A549 treated with GW870086 at 1 μM for 4 hours (cell line): ENCODE measurements at places on chromosomes 2 and 18. TPM values are rescaled to one million over a fixed set of nuclear protein-coding genes. Genes with fewer than 3 reads are reported as not detected.

The ASB18 gene
- 0.03 TPM in 1 of 5 replicates, not detected in the others for total RNA-seq

The BARD1 gene
- total RNA-seq = 5.1 to 7.6 TPM (median 5.8 TPM) in 5 replicates

The LCT gene
- total RNA-seq = 0.02 to 0.07 TPM (median 0.03 TPM) in 5 replicates

The LGALSL gene
- 11.1 to 13.7 TPM (median 11.9 TPM) in 5 replicates for total RNA-seq

The STAMBP gene
- total RNA-seq = 43.9 to 53.1 TPM (median 50.0 TPM) in 5 replicates

The CFC1 gene
- total RNA-seq = 0.09 TPM in 1 of 5 replicates, not detected in the others

The DTNA gene
- 0.10 to 0.33 TPM (median 0.27 TPM) in 4 of 5 replicates, not detected in the other for total RNA-seq

The NEB gene
- 0.21 to 0.94 TPM (median 0.24 TPM) in 5 replicates for total RNA-seq

The OTOF gene
- 0.10 to 0.24 TPM (median 0.16 TPM) in 5 replicates for total RNA-seq

The EPC2 gene
- 7.5 to 10.7 TPM (median 10.2 TPM) in 5 replicates for total RNA-seq

The BCL11A gene
- total RNA-seq = 0.10 to 0.36 TPM in 2 of 5 replicates, not detected in the others

The DSG1 gene
- total RNA-seq = not detected in 5 replicates

The ATP8B1 gene
- total RNA-seq = 6.2 to 8.8 TPM (median 7.6 TPM) in 5 replicates

The ATOH8 gene
- 7.2 to 10.5 TPM (median 8.1 TPM) in 5 replicates for total RNA-seq

The DLX2 gene
- total RNA-seq = 0.40 to 0.81 TPM (median 0.61 TPM) in 5 replicates

The PJVK gene
- total RNA-seq = 1.3 to 2.1 TPM (median 1.4 TPM) in 5 replicates

The NFU1 gene
- total RNA-seq = 41.1 to 53.1 TPM (median 46.6 TPM) in 5 replicates

The CEBPZ gene
- total RNA-seq = 67.7 to 84.8 TPM (median 72.9 TPM) in 5 replicates

The ARHGEF33 gene
- total RNA-seq = 0.02 TPM in 1 of 5 replicates, not detected in the others

The DNAH6 gene
- total RNA-seq = 0.03 to 0.10 TPM (median 0.07 TPM) in 4 of 5 replicates, not detected in the other

The CASP8 gene
- total RNA-seq = 30.1 to 35.6 TPM (median 33.4 TPM) in 5 replicates

The SYT4 gene
- total RNA-seq = not detected in 5 replicates

The TMEM169 gene
- 0.31 to 0.64 TPM (median 0.42 TPM) in 5 replicates for total RNA-seq

The RAB17 gene
- 0.16 to 0.71 TPM (median 0.34 TPM) in 5 replicates for total RNA-seq

The EXOC6B gene
- total RNA-seq = 5.8 to 8.9 TPM (median 7.5 TPM) in 5 replicates

The ANKRD30B gene
- not detected in 5 replicates for total RNA-seq
